Activated CD4-positive, CD25-positive, alpha-beta regulatory T cell (primary cell): ENCODE measurements at places on chromosomes 4 and X.

DNA sequence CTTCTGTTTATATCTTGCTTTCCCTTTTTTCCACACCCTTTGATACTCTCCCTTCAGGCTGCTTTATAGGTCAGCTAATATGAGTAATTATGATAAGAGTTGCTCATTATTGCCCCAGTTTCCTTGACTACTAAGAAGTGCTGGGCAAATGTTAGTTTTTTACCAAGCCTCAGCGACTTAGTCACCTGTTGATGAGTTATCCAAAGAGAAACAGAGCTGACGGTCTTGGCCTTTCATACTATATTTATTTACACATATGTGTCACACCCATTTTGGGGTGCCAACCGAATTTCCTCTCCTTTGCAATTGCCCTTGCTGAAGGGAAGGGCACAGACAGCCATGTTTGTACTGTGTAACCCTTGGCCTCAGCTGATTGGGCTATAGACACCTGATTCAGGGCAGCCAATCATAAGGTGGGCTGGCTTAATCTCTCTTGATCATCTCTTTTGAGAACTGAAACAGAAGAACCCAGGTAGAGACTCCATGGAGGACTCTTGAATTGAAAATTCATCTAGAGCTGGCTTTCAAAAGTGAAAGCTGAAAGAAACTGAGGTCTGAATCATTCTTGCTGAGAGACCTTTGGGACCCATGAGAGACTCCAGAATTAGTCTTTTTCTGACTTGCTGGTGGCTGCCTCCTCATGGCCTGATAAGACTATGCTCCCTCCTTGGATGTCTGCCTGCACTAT, 111.7 kb upstream of the RPS6KA3 start:
- DNase-seq: peak; percentile 0

DNA sequence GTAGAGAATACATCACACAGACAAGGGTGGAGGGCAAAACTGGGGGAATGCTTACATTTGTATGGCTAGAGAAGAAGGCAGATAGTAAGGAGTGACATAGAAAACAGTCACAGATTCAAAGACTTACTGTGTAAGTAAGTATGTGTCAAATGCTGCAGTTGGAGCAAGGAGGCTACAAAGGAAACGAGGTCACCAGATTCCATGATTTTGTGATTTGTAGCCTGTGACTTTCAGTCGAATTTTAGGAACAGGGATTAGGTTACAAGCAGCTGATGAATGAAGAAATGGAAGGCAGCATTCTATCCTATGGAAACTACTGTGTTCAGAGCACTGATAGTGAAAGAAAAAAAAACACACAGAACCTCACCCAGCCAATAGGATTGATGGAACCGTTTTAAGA, 407.9 kb downstream of the IL15 start:
- DNase-seq: no peak

GRCh38 chr4:110638089-110638746, 15.3 kb upstream of the PITX2 start:
- DNase-seq: no peak

- no peak for DNase-seq
Observed at GRCh38 chrX:82141942-82142341, 940.0 kb downstream of the SH3BGRL start.

- no peak for DNase-seq
Observed at GRCh38 chrX:2478546-2479419, 22.0 kb downstream of the DHRSX start.

DNA sequence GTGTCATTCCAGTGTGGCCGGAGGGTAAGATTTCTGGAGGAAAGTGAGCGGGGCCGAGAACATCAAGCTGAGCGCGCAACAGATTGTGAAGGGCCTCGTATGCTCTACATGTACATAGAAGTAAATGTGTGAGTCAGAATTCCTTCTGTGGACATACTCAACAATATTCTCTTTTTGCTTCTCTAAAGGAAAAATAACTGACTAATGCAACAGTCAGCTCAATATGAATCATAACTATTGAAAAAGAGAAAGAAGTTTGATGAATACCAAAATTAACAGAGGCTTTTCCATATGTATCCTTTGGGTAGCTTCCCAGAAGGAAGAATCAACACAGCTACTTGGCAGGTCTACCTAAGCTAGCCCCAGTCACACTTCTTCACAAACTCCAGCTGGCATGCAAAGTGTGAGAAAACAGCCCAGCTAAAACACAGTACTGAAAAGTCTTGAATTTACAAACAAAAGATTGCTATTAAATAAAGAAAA, 87.5 kb upstream of the ZFP42 start:
- DNase-seq: no peak

GRCh38 chrX:145715641-145716138, 101.9 kb upstream of the SLITRK2 start:
- no peak for DNase-seq

GRCh38 chr4:8775121-8775520, 96.5 kb downstream of the HMX1 start:
- no peak for DNase-seq

DNA sequence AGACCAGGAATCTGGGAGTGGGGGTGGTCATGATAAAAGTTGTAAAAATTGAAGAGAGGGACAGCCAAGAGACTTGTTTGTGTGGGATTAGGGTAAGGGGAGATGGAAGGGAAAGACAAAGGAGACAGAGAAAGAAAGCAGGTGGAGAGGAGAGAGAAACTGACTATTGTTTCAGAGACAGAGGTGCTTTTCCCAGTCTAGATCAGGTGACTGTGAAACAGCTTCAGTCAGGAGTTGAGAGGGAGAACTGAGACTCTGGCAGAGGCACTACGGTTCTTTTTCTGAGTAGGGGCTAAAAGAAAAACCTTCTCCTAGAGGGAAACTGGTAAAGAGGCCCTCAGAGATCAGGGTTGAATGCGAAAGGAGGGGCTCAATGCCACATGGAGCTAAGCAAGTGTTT, 106.4 kb downstream of the KDR start:
- DNase-seq: no peak

GRCh38 chrX:149837639-149838038, 43.3 kb upstream of the MAGEA8 start:
- DNase-seq: no peak

DNA sequence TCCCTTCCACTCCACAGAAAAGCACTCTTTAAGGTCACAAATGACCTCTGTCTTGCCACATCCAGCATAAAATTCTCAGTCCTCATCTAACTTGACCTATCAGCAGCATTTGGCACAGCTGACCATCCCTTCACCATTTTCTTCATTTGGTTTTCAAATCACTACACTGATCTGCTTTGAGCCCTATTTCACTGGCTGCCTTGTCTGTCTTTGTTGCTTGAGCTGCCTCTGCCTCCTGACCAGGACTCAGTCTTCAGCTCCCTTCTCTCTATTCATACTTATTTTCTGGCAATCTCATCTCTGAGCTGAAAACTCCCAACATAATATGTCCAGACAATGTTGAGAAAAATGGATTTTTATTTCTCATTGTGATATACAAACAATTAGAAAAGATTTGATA, 27.7 kb upstream of the PDE5A start:
- no peak for DNase-seq

DNA sequence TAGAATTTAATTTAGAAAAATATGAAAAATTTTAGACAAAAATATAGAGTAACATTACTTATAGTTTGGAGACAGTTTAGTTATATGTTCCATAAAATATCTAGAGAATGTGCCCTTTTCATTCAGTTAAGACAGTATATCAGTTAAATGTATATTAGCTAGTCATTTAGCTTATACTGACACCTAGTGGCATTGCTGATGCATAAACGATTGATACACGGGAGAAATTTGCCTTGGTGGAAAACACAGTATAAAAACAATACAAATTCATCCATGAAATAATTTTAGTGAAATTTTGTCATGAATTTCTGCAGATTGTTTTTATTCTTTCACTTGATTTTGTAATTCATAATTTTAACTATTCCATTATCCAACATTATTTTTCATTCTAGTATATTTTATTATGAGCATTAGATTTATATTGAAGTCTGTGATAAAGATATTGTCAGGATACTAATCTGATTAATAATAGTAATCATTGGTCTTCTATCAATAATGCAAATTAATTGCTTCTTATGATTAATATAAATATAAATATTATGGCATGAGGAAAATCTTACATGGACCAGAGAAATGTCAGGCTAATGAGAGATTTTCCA, 219.0 kb downstream of the TLL1 start:
- no peak for DNase-seq

DNA sequence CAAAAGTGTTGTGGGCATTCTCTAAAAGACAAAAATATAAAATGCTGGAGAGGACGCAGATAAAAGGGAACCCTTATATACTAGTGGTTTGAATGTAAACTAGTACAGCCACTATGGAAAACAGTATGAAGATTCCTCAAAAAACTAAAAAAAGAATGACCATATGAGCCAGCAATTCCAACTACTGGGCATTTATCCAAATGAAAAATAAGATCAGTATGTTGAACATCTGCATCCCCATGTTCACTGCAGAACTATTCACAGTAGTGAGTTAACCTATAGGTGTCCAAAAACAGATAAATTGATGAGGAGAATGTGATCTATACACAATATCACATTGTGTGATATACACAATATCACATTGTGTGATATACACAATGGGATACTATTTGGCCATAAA, 1615.3 kb downstream of the PCDH18 start:
- DNase-seq: no peak

- no peak for DNase-seq
Observed at GRCh38 chrX:68490644-68491043, 8.2 kb upstream of the YIPF6 start.

- no peak for DNase-seq
Observed at GRCh38 chr4:153365003-153365402, 20.5 kb downstream of the MND1 start.

DNA sequence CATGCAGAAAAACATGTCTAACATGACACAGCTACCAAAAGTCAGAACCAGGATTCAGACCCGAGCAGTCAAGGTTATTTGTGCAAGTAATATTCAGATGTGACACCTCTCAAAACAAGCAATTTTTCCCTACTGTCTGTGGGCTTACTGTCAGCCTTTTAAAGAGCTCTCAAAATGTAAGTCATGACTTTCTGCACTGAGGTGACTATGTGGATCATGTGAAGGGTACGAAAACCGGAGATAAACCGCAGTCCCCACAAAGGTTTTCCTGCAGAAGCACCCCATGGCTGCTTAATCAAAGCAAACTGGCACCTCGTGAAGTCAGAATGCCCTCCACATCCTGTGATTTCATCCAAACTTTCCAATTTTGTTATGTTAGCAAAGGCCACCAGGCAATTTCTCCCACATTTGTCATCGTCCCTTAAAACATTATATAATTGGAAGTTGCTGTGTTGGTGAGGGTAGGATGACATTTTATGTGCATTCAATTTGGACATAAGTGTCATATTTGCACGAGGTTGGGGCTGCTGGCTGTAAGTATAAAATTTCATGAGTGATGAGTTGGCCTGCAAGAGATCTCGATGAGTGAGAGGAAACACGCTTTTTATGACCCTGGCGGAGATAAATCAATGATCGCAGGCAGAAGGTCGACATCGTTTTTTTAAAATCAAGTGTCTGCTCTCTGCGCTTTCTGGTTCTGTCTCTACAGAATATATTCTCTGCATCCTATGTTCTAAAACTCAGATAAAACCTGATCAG, 161.2 kb downstream of the STK32B start:
- DNase-seq: no peak

GRCh38 chr4:149765630-149766029, 50.0 kb downstream of the IQCM start:
- DNase-seq: no peak

- DNase-seq: no peak
Observed at GRCh38 chrX:11363069-11363594, 69.9 kb downstream of the AMELX start.

GRCh38 chr4:156321203-156321602, 367.5 kb upstream of the CTSO start:
- no peak for DNase-seq

DNA sequence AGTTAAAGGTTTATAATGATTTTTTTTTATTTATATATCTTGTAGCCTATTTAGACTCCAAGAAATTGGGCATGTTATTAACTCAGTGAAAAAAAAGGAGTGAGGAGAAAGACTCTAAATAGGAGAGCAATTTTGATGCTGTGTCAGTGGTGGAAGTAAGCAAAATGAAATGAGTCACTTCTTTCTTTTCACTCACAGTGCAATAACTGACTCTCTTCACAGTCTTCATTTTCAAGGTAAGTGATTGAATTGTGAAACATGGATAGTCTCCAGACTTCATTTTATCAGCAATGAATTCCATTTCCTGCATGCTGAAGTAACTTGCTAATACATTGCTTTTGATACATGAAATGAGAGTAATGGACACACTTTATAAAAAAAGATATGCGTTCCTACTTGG, 2271.5 kb downstream of the PCDH7 start:
- DNase-seq: no peak
